ENCODE measurements at places on chromosomes 2 and 18.
A peak's percentile ranks its signal among the peaks of the same experiment; 100 is the strongest.

DNA sequence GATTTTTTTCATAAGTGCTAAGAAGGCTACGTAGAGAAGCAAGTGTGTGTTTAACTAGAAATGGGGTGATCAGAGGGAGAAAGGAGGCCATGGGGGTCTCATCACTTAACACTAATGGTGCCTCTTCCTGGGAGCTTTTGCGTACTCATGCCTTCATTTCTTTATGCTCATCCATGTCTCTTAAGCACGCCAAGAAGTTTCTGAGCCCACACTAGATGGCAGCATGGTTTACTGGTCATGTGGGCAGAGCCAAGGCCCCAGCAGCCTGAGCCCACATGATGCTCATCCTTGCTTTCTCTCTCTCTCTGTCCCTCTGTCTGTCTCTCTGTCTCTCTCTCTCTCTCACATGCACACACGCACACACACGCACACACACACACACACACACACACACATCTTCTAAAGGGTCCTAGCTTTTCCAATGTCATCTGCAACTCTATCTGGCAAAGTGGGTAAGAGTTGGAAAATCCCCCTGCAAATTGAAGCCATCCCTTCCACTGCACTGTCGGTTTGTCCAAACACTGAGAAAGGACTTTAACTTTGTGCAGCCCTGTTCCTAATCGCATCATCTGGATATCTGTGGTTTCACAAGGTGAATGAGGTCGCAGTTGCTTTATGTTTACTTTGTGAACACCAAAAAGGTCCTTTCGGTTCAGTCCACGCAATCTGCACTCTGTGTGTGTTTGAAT, 137.1 kb upstream of the CCDC68 start:
- DNase-seq: peak; percentile 46

DNA sequence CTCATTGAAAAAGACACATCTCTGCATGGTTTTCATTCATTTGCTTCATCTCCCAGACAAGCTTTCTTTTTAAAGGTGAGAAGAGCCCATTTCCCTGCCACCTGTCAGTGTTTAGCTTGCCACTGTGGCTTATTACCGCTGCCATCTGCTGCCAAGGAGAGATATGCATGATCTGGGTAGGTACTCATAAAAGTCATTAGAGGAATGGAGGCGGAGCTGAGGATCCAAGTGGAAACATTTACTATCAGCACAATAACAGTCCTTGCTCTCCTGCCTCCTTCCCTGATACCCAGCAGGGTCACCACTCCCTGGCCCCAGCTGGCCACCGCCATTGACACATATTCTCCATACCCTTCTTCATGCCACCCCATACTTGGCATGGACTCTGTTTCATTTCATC, 390.4 kb downstream of the TSN start:
- peak; percentile 51 for DNase-seq

- DNase-seq: peak; percentile 25
Measured at GRCh38 chr2:67210430-67210829, 186.7 kb upstream of the ETAA1 start.

DNA sequence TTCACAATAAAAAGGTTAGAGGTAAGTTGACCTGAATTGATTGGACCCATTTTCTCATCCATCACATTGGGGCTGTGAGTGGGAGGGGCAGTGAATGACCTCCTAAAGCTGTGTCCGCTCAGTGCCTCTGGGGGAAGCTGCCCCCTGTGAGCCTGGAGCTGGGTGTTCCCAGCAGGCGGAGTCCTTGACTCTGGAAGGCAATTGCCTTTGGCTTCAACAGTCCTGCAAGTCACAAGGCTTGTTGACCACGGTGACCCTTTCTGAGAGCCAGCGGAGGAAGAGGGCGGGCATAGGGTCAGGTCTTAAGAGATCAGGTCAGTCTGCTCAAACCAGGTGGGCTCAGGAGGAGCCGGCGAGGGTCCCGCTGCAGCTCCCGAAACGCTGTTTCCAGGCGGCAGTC, 1.1 kb upstream of the CIDEA start:
- no peak for DNase-seq

GRCh38 chr18:74411475-74411874, 45.6 kb downstream of the DIPK1C start:
- DNase-seq: no peak

Measured in NCI-H82 (cell line).